Lower lobe of right lung (tissue), 2 donors: ENCODE measurements at places on chromosomes 7 and 10. TPM values are rescaled to one million over a fixed set of nuclear protein-coding genes. Genes with fewer than 3 reads are reported as not detected.

DNA sequence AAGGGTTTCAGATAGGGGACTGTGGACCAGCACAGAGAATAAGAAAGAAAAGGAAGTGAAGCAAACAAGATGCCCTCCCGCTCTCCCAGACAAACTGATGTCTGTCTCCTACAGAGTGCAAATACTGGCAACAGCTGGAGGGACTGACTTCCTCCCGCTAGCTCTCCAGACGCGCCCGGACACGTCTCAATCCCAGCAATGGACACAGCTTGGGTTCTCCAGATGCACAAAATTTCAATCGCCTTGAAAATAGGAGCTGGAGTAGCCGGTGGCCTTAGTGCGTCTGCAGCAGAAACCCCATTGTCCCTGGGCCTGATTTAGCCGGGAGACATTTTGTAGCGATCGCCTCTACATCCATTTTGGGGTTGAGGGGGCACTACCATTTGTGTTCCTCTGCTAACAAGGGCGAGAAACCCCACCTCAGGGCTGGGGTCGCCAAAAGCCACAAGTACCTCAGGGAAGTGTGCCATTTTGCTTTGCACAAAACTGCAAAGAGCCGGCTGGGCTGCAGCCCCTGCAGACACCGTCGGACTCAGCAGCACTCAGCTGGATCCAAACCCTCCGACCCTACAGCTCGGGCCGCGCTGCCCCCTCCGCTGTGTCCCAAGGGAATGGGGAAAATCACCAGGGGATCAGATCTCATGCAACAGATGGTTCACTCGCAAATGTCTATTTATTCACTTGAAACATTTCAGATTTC is 5.9 kb downstream of the CPA2 start:
- no peak for DNase-seq

TMEM139 gene
- 25.9 TPM for total RNA-seq

ASIC3 gene
- total RNA-seq: 3.7 TPM

DNA sequence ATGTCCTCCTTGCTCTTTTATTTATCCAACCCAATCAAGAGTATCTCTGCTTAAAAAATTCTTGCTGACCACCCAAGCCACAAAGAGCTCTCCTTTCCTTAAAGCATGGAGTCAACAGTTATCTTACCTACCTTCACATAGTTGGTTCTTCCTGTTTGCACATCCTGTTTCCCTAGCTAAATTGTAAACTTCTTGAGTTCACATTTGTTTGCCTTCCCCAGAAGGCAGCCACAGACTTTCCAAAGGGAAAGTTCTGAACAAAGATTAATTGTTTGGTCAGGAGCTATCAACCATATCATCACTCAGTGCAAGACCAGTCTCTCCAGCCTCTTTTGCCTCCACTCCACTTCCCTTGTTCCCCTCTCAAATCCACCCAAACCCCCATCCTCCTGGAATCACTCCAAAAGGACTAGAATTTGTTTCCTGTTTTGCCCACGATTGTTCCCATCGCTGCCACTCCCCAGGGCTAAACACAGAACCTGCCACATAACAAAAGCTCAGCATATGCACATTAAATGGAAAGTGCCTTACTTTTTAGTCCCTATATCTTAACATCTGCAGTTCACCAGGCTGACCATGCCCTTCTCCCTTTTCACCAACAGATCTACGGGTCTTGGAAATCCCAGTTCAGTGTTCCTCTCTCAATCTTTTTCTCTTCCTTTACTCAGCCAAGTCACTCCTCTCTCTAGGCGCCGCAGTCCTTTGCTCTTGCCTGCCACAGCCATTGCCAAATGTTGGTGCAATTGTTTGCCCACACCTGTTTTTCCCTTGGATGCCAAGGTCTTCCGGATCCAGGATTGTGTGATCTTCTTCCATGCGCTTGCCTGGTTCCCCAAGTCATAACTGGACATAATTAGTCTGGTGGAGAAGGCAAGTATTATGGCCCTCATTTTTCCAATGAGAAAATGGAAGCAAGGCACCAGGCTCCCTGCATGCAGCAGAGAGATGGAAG is 265.5 kb downstream of the KCNMA1 start:
- DNase-seq: no peak

DNA sequence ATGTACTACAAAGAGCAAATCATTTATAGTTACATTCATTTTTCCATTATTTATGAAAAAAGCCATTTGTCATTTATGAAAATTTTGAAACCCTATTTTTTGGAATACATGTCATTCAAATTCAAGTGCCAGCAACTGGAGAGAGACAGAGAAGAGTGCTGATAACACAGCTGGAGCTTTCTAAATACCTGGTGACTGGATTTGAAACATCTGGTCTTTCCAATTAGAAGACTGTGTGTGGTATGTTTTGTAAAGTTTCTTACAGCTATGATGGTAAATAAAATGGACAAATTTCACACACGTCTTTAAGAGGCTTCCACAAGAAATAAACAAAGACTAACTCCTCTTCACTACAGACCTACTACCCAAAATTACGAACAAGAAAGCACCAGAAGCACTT is 56.8 kb downstream of the CHCHD3 start:
- DNase-seq: no peak

BMPER gene
- total RNA-seq: 7.4 TPM

DNA sequence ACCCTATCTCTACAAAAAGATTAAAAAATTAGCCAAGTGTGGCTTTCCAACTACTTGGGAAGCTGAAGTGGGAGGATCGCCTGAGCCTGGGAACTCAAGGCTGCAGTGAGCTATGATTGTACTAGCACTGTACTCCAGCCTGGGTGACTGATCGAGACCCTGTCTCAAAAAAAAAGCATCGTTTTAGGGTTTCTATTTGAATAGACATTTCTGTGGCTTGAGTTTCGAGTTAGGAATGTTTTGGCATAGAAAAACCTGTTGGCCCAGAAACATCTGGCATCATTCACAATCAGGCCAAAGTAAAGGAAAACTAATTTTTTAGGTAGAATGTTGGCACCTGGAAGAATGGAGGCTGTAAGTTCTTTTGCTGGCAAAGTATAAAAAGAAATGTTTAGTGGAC is 72.4 kb downstream of the AUTS2 start:
- DNase-seq: no peak

ZNF853 gene
- total RNA-seq: 4.4 TPM

ACTL6B gene
- total RNA-seq: not detected

DNA sequence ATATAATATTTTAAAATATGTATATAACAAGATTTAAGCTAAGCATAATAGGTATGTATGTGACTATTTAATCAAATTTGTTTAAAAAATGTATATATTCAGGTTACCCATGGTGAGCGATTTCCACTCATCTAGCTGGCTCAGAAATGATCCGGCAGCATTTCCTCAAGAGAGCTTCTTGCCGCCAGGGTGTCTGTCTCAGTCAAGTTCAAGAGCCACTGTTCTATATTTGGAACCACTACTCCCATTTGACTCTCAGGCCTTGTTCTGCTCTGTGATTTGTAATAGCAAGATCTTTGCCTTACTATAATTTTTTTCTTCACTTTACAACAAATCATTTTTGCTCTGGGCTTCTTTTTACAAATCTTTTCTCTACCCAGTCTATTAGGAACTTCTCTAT is 48.7 kb upstream of the CNTNAP2 start:
- no peak for DNase-seq

DNA sequence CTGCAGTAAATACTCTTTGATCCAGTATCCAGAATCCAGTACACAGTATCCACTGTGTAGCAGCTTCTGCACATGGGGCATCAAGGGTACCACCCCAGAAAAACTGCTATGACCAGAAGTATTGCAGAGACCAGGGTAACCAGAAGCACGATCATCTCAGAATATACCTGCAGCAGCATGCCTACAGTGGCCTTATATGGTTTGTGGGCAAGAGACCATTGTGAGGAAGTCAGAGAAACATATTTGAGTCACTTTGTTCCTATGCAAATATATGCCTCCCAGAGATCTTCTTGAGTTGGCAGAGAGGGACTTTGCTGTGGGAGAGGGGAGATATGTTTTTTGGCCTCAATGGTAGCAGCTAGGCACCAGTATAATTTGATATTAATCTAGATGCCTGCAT is 206.4 kb upstream of the LRRTM3 start:
- no peak for DNase-seq

GRCh38 chr10:88728107-88728763 is 22.2 kb downstream of the LIPK start:
- peak; percentile 60 for DNase-seq

DNA sequence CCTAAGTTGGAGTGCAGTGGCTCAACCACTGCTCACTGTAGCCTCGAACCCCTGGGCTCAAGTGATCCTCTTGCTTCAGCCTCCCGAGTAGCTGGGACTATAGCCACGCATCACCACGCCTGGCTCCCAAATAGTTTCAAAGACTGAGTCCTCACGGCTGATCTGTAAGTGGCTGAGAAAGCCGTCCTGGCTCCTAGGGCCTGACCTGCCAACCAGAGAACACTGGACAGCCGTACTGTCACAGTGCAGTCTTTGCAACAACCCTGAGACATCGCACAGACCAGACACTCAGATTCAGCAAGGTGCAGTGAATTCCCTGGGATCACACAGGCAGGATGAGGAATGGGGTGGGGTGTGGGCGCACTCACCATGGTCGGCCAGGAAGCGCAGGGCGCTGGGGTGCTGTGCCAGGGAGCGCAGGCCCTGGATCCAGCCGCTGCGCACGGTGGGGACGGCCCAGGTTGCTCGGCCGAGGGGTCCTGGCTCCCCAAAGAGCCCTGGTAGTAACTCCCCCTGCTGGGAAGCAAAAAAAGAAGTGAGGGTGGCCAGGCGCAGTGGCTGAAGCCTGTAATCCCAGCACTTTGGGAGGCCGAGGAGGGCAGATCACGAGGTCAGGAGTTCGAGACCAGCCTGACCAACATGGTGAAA is 10.7 kb downstream of the BRAT1 start:
- peak; percentile 28 for DNase-seq

IDI2 gene
- total RNA-seq: not detected

DNA sequence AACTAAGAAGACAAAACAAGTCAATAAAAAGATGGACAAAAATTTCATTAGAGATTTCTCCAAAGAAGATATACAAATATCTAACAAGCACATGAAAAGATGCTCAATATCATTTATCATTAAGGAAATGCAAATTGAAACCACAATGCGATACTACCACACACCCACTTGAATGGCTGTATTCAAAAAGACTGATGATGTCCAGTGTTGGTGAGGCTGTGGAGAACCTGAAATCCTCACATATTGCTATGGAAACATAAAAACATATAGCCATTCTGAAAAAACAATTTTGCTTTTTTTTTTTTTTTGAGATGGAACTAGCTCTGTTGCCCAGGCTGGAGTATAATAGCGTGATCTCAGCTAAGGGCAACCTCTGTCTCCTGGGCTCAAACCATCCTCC is 124.1 kb upstream of the LAMB4 start:
- no peak for DNase-seq

DNA sequence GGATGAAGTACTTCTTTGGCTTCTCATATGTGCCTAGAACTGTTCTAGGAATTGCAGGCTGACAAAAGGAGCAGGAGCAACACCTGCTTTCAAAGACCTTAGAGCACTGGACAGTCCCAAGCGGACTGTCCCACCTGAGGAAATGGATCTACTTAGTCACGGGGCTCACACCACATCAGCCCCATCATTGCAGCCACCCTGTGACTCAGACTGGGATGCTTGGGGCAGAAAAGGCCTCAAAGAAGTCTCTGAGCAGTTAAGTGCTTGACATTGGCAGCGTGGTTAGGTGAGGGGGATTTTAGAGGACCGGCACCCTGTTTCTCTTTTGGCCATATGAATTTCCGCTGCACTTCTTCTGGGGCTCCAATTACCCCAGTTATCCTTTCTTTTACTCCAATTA is 256.6 kb downstream of the USP6NL start:
- DNase-seq: no peak

GRCh38 chr7:154178895-154179294 is 126.7 kb downstream of the DPP6 start:
- DNase-seq: no peak

GRCh38 chr10:22321156-22321923 is 441 bp downstream of the BMI1 start:
- peak; percentile 80 for DNase-seq
